ENCODE measurements at places on chromosomes 3 and 15. TPM values are rescaled to one million over a fixed set of nuclear protein-coding genes. Genes with fewer than 3 reads are reported as not detected.

DNA sequence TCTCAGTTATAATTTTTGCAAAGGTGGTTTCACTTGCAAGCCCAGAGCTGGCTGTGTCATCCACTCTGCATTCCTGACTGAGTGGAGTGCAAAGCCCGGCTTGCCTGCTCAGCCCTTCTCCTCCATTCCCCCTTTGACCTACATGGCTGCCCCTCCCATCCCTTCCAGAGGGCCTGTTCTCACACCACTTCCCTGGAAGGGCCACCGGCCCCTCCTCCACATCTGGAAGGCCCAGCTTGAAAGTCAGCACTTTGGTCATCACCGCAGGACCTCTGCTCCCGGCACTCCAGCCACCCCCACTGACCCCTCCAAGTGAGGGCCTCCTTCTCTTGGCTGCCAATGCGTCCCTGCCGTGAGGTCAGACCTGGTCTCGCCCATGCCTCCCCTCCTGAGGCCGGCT, 74.1 kb upstream of the RNF7 start:
- peak; percentile 44 for DNase-seq

The NANOGP8 gene
- total RNA-seq: 221 TPM

GRCh38 chr15:31396881-31397560, 70.4 kb downstream of the KLF13 start:
- DNase-seq: peak; percentile 94

The CAMP gene
- total RNA-seq: not detected

- no peak for DNase-seq
Observed at GRCh38 chr15:69298354-69298696, 387 bp upstream of the PAQR5 start.

DNA sequence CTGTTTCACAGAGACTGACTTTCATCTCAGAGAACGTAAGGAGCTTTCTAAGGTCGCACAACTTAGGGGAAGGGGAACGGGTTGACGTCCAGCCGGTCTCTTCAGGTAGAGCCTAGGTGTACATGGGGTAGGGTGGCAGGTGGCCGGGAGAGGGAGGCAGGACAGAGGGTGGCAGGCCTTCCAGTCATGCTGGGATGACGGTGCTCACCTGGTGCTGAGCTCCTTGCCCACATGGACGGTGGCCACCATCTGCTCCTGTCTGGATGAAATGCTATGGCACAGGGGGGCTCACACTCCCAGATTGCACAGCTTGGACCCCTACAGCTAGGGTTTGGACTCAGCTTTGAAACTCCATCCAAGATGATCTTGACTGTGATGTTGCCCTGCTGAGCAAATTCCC, 144.5 kb downstream of the ATP10A start:
- no peak for DNase-seq

- DNase-seq: no peak
Observed at GRCh38 chr15:63677778-63678177, 80.6 kb downstream of the FBXL22 start.

DNA sequence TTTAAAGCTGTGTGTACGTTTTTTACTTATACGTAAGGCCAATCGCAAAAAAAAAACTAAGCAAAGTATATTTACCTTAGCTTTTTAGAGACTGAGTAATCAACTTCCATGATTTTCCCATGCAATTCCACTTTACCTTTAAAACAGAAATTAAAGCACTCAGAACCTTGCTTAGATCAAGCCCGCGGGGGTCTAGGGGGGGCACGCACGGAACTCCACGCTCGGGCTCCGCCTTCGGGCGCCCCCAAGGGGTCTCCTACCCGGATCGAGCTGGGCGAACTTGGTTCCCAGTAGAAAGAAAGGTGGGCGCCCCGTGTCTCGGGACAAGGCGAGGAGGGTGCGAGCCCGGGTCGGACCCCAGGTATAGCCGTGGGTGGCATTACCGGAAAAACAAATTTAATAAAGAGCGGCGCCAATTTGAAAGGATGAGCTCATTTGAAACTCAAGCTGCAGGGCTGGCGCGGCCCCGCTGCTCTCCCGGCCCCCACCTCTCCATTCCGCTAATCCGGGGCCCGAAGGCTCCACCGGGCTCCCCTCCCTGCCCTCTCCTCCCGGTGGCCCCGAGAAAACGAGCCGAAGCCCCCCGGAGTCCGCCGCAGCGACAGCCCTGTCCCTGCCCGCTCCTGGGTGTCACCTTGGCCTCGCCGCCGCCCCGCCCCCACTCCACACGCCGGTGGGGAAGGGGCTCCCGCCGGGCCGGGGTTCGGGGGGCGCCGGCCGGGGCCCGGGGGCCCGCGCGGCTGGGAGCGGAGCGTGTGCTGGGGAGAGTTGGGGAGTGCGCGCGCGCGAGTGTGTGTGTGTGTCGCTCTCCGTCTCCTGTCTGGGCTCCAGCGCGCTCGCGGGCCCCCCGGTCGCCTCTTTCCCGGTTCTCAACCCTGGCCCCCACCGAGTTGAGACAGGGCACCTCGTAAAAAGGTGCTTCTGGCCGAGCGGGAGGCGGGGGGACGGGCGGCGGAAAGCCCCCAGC, 1.5 kb downstream of the IGF2BP2 start:
- peak; percentile 80 for DNase-seq

GRCh38 chr15:99121207-99121606, 16.3 kb downstream of the SYNM start:
- peak; percentile 57 for DNase-seq

The ACTRT3 gene
- 3.2 TPM for total RNA-seq

The SMCO1 gene
- not detected for total RNA-seq

The MYL3 gene
- total RNA-seq: 3.0 TPM

The GCSAM gene
- total RNA-seq: not detected

- DNase-seq: no peak
Observed at GRCh38 chr3:72101494-72101893, 316.5 kb upstream of the PROK2 start.

DNA sequence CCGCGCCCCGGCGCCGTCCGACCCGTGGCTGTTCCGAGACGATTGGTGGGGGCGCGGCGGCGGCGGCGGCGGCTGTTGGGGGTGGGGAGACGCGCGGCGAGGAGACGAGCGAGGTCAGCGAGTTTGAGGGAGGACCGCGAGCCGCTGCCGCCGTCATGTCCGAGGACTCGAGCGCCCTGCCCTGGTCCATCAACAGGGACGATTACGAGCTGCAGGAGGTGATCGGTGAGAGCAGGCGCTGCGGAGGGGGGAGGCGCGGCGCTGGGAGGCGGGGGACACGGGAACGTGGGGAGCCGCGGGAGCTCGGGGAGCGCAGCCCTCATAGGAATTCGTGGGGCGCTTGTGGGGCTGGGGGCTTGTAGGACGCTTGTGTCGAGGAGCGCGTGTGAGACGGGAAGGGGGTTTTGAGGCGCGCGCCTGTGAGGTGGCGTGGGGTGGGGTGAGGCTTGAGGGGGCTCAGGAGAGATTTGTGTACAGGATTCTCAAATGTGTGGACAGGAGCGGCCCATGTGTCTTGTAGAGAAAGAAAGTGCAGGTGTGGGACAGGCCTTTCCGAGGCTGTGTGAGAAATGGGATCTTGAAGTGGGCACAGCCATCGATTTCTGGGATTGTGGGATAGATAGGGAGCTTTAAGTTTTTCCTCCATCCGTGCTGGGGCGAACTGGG, 518 bp downstream of the OXSR1 start:
- peak; percentile 30 for DNase-seq

The NR1I2 gene
- 1.6 TPM for total RNA-seq

DNA sequence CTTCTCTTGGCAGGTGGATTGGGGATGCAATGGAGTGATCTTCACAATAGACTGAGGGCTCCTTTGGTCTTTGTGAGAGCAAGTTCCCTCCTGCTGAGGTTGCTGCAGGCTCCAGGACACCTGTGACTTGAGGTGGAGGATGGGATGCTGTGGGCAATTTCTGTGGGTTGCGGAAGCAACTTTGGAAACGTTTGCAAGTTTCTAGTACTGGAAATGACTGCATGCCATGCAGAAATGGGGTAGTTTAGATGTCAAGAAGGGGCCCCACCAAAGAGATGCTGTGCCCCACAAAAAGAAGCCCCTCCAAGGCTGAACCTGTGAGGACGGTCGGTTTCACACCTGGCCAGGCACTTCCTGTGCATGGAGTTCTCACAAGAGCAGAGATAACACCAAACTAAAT, 80.4 kb upstream of the XCR1 start:
- no peak for DNase-seq

The PYGO1 gene
- 0.24 TPM for total RNA-seq

Measured in H7 (cell line).